ENCODE measurements at places on chromosomes 6 and 20.
A peak's percentile ranks its signal among the peaks of the same experiment; 100 is the strongest.

DNA sequence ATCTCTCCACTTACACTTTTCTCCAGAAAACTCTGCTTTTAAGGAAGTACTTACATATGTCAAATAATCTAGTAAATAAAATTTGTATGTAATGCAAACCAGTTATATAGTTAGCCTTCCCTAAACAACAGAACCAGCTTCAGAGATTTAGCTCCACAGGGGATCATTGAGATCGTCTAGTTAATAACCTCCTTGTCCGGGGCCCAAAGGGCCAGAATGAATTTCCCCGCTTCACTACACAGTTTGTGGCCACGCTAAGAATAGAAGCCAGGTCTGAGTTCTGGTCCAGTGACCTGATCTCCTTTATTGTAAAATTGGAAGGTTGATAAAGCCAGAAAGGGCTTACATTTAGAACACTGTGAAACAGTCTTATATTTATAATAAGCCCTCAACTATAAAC is 245.2 kb downstream of the TPBG start:
- DNase-seq, result no peak

DNA sequence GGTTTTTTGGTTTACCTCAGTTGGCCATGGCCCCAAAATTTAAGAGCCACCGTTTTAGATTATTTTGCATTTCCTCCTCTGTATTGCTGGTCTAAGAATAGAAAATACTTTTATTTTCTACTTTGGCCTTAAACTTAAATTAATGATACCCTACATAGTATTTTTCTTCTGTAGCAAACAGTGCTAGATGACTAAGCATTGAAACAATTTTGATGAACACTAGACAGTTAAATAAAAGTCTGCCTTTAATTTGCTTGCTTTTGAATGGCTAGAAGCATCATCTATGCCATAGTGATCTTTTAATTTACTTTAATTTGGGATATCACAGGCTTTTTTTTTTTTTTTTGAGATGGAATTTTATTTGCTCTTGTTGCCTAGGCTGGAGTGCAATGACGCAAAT is 106.4 kb downstream of the CD109 start:
- no peak for DNase-seq

DNA sequence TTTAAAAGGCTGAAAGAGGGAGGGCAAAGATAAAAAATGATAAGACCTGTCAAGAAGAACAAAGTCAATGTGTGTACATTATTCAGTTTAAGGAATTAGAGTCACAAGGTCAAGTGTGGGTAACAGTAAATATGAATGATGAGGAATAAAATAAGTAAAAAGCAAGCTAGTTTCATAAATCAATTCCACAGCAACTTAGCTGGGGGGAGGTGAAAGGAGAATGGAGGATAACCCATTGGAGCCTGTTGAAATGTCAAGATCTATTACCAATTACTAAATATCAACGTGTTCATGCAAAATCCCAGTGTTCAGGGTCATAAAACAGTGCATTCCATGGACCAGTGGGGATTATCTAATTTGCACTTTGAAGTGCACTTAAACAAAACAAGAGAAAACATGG is 242.9 kb downstream of the TBX18 start:
- DNase-seq, result no peak

GRCh38 chr6:53581173-53581773 is 36.4 kb upstream of the GCLC start:
- no peak for DNase-seq

GRCh38 chr20:59270380-59270779 is 30.0 kb upstream of the EDN3 start:
- DNase-seq, result no peak

DNA sequence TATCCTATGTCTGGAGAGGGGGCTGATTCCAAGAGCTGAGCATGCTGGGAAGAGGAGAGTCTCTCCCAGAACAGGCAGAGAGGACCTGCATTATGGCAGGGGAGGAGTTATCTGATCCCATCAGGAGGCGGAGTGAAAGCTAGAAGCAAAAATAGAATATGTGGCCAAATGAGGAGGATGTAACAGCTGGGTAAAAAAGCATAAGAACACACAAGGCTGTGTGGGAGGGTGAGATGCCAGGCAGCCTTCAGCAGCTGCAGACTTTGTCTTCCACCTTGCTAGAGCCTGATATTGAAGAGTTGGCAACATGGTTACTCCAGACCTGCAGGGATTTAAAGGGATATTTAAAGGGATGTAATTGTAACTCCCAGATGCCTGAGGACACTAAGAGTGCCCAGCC is 167.1 kb downstream of the PTPRT start:
- DNase-seq, result no peak

DNA sequence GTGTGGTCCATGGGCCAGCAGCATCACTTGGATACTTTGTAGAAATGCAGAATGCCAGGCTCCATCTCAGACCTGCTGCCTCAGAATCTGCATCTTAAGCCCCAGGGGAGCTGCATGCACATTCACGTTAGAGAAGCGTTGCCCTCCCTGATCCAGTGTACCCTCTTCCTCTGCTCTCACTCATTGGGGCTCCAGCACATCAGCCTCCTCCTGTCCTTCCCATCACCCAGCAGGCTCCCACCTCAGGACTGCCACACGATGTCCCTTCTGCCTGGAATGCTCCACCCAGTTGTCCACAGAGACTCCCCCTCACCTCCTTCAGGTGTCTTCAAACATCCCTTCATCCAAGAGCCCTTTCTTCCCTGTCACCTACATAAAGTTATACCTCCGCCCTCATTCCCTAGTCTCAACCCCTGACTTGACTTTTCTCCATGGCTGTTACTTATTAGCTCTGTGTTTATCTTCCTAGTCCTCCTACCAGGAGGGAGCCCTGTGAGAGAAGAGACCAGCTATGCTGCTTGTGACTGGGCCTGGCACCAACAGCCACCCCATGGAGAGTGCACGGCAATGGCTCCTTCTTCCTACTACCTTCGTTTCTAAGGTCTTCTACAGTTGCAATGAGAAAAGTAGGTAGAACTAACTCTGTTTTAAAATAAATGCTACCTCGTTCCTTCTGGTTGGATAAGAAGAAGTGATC is 3.3 kb upstream of the ACSS1 start:
- no peak for DNase-seq

- no peak for DNase-seq
Observed at GRCh38 chr6:163837691-163838431, 423.3 kb downstream of the QKI start.

- no peak for DNase-seq
Observed at GRCh38 chr6:99066044-99066443, 118.3 kb upstream of the FBXL4 start.

- DNase-seq, result peak; percentile 41
Observed at GRCh38 chr6:27865850-27866356, 46.3 kb downstream of the OR2B2 start.

DNA sequence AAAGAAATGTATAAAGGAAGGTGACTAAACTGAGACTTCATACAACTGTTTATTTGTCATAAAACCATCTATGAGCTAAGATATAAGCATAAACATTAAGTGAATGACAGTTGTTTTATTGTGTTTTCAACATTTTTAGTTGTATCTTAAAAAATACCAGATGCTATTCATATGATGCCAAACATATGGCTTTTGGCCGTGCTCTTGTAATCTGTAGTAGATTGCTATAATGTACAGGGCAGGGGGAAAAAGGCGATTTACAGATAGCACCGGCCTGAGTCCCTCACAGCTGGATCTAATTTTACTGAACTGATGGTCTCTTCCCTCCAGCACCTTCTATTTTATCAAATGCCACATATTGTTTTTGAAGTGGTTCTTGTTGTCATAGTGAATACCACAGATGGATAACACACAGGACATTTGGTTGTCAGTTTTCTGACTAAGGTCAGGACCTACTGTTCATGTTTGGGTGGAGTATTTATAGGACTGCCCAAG is 48.2 kb downstream of the CENPW start:
- no peak for DNase-seq
